ENCODE measurements at places on chromosomes 11 and 22.

DNA sequence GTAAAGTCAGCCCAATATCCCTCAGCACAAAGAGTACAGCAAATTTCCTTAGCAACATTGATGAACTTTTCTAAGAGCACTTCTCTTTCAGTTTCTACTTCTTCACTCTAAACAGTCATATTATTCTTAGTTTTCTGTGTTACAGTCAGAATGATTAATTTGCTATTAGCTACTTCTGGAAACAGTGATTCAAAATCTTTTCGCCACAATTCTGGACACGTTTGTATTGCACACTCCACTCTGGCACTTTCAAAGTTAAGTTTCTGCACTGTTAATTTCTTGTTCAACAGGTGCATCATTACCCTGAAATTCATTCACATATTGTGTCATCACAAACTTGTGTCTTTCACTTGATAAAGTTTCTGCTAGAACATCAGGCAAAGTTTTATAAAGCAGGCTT is 22.5 kb downstream of the ABTB2 start:
- DNase-seq = no peak

DNA sequence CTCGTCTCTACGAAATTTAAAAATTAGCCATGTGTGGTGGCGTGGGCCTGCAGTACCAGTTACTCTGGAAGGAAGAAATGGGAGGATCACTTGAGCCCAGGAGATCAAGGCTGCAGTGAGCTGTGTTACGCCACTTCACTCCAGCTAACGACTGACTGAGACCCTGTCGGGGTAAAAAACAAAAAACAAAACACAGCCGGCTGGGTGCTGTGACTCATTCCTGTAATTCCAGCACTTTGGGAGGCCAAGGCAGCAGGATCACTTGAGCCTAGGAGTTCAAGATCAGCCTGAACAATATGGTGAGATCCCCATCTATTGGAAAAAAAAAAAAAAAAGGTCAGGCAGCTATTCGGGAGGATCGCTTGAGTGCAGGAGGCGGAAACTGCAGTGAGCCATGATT is 2.4 kb downstream of the PAFAH1B2 start:
- DNase-seq = no peak

GRCh38 chr11:15106201-15106965 is 8.3 kb upstream of the INSC start:
- DNase-seq = peak; percentile 75

GRCh38 chr22:22930571-22931556 is 43.2 kb downstream of the IGLL5 start:
- DNase-seq = no peak

DNA sequence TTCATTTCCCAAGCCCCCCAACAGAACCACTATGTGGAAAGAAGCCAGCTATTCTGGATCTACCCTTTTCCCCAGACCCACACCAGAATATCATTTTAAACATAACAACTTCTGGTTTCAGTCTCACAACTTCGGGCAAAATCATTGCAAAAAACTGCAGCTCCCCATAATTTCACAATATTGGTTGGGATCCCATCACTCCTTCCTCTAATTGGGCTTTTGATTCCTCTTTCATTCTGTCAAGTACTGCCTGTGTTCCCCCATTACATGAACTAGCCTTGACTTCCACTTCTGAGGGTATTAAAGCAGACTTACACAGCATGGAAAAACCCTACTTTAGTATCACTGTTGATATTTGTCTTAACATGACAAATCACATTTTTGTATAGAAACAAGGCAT is 4.1 kb upstream of the APOL3 start:
- DNase-seq = no peak

- no peak for DNase-seq
Measured at GRCh38 chr22:44172370-44173108, 8.2 kb upstream of the PARVG start.

- DNase-seq = no peak
Measured at GRCh38 chr22:48666620-48667019, 1161.1 kb downstream of the BRD1 start.

GRCh38 chr11:2913019-2913431 is 16.2 kb downstream of the PHLDA2 start:
- DNase-seq = no peak

DNA sequence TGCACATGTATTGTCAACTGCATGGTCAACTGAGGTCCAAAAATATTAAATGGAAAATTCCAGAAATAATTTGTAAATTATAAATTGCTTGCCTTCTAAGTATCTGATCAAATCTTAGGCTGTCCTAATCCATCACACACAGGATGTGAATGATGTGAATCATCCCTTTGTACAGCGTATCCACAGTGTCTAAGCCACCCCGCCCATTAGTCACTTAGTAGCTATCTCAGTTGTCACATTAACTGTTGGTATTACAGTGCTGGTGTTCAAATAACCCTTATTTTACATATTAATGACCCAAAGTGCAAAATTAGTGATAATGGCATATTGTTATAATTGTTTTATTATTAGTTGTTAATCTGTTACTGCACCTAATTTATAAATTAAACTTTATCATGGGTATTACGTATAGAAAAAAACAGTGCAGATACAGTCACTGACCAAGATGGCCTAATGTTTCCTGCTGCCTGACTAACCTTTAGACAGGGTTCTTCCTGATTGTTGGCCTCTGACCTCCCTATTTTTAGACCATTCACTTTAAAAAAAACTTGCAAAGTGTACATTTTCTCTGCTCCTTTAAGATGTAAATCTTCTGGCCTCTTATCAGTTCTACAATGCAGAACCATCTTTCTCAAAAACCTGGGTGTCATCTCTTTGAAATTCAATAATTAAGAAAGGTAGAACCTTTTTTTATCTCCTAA is 2.9 kb upstream of the SVIP start:
- peak; percentile 6 for DNase-seq

DNA sequence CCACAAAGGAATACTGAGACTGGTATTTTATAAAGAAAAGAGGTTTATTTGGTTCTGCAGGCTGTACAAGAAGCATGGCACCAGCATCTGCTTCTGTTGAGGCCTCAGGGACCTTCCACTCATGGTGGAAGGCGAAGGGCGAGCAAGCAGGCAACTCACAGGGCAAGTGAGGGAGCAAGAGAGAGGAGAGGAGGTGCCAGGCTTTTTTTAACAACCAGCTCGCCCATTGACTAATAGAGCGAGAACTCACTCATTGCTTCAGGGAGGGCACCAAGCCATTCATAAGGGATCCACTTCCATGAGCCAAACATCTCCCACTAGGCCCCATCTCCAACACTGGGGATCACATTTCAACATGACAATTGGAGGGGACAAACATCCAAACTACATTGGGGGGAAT is 1.2 kb downstream of the PTS start:
- DNase-seq = no peak

- peak; percentile 73 for DNase-seq
Measured at GRCh38 chr11:8813658-8814057, 97.3 kb upstream of the AKIP1 start.

DNA sequence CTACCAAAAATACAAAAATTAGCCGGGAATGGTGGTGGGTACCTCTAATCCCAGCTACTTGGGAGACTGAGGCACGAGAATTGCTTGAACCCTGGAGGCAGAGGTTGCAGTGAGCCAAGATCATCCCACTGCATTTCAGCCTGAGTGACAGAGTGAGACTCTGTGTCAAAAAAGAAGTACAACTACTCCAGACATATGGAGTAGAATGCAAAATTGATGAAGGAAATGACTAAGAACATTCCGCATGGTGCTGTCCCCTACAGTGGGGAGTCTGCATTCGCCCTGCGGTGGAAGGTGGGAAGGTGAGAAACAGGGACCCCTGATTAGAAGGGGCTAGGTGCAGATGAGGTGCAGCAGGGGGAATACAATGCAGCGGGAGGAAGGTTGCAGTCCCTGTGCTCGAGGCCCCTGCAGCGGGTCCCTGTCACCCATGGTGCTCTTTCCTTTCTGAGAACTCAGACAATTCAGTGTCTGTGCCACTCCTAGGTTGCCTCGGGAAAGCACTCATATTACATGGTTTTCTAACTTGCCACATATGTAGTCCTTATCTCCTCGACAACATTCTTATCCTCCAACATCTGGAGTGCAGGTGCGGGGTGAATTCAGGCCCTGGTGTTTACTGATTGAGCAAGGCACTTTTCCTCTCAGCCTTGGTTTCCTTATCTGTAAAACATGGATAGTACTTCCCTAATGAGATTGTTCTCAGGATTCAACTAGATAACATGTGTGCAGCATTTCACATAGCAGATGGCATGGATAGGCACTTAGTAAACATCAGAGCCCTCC is 5.2 kb downstream of the POLD4 start:
- no peak for DNase-seq

DNA sequence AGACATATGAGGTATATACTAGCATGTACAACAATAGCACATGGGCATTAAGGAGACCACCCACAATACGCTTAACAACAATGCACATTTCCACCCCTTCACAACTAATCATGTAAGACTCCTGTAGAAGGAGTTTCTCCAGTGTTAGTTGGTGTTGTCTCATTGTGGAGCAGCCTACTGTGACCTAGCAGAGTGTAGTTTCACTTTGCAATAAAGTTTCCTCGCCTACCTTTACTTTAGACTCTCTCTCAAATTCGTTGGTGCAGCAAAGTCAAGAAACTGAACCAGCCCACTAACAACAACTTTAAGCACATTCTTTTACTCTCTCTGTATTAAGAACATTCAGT is 863.6 kb downstream of the FAM181B start:
- DNase-seq = no peak

DNA sequence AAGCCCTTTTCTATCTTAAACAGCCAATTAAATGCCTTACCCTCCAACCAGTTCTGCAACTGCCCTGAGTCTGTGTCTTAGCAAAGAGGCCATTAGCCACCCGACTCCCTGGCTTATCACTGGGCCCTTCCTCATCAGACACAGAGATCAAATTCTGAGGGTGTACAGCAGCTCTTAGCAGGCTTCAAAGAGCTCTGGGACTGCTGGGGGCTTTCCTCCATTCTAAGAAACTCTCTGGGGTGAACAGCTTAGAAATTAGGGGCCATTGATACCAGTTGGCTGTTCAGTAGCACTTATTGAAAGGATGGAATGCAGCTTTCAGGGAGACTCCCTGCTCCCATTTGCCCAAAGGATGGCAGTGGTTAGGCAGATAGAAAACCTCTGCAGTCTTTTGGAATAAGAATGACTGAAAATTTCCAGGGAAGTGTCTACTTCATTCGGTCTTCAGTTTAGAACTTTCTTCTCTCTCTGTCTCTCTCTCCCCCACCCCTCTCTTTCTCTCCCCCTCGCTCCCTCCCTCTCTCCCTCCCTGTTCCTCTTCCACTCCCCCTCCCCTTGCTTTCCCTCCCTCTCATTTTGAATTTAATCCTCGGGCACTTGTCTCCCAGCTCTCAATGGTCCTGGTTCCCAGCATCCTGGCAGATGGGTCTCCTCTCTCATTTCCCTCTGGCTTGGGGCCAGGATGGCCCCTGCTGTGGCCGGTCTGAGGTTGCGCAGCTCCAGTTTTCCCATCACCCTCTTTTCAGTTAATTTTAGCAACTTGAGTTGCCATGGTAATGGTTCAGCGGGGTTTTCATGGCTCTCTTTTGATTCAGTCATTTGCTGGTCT is 76.4 kb downstream of the COMMD9 start:
- DNase-seq = no peak

- DNase-seq = no peak
Measured at GRCh38 chr11:86068138-86068871, 579 bp downstream of the PICALM start.

DNA sequence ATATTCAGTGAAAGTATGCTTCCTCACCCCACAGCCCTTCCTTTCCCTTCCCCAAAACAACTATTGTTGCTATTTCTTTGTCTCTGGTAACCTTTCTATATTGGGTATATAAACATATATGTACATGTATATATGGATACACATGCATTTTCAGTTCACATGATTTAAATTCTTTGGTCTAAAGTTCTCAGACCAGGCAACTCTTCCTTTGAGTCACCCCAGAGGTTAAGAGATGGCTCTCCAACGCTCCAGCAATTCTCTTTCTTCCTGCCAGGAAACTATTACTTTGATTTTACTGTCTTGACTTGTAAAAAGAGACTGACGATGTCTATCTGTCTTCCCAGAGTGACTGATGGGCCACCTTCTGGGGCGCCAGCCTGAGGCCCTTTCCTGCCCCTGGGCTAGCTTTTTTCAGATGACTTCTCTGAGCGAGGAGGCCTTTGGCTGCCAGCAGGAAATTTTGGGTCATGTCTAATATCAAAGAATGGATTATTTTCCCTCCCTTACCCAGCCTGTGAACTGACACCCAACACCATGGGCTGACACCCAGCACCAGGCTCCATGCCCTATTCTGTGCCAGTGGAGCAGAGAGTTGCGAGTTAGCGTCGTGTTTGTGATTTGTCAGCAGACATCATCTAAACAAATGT is 14.4 kb upstream of the ST3GAL4 start:
- DNase-seq = no peak

DNA sequence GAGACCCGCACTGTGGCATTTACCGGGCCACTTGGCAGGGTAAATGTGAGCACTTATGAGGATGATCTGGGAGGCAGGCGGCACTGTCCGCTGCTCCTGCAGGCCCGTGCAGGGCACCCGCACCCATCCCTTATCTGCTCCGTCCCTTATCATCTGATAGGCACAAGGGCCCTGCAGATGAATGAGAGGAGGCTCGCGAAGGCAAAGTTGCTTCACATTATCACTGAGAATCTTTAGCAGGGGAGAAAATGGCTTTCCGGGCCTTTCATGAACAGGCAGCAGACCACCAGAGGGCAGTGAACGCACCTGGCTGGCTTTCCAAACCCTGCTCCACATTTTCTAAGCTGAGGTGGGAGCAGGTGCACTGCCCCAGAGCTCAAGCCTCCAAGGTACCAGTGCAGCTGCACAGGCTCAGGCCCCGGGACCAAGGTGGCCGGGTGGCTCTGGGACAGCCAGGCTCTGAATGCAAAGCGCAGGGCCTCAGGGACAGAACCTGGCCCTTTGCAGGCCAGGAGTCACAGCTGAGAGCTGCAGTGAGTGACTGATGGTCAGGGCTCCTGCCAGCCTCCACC is 165.6 kb downstream of the SHANK2 start:
- DNase-seq = no peak

DNA sequence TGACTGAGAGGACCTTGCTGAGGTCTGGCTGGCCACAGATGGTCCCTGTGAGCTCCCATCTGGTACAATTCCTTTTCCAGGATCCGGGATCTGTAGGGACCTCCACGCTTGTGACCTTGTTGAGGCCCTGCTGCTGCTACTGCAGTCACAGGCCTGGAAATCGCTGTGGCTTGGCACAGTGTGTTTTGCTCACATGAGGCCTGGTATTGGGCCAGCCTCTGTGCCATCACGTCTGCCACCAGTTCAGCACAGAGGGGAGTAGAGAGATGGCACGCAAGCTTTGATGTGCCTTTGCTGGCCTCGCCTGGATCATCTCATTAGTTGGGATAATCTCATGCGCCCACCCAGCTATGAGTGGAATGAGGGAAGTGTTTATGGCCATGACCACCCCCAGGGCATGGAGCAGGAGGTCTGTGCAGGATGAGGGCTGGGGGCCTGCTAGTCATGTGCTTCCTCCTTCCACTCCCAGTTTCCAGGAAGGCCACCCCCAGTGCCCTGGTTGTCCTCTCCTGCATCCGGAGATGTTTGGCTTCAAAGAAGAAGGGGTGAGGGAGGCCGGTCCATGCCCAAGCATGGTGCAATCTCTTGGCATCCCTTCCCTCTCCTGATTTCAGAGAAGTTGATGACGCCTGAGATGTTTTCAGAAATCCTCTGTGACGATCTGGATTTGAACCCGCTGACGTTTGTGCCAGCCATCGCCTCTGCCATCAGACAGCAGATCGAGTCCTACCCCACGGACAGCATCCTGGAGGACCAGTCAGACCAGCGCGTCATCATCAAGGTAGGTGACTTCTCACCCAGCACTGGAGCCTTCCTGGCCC is 22.4 kb downstream of the DERL3 start:
- DNase-seq = no peak
